Right kidney (tissue), 9 donors: ENCODE measurements at places on chromosomes 3 and 15.

DNA sequence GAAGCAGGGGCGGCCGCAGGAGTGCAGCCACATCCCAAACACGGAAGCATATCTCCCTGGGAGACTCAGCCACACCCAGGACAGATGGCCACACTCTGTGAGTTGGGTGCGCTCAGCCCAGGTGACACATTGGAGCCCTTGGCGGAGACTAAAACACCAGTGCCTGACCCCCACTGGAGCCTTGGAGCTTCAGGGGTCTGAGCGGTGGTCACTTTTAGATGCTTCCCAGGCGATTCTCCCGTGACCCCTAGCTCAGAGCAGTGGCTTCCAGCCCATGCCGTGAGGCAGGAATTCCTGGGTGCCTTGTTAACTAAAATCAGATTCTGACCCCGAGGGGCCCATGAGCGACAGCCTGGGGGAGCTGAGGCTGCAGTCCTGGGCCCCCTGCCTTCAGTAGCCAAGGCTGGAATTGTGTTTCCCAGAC, 54.5 kb downstream of the PLXNA1 start:
- no peak for DNase-seq

GRCh38 chr15:58463815-58464650, 32.2 kb downstream of the LIPC start:
- DNase-seq: no peak

GRCh38 chr3:80384811-80385210, 617.0 kb upstream of the ROBO1 start:
- DNase-seq: no peak

- no peak for DNase-seq
Observed at GRCh38 chr15:73515527-73515926, 72.6 kb downstream of the REC114 start.

DNA sequence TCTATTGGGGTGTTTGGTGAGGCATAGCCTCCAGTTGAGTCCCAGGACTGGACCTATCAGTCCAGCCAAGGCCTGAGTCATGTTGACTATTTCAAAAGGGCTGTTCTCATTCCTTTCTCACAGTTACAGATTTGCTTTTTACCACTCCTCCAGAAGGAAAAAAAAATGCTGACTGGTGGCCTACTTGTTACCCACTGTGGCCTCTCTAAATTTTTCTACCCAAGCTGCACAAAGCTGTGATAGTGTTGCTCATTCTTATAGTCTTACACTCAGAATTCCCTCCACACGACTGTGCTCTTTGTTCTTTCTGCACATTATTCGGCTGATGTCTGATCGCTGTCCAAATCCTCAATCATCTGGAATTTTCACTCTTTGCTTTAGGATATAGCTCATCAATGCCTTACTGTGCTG, 1142.2 kb downstream of the IGSF11 start:
- no peak for DNase-seq

DNA sequence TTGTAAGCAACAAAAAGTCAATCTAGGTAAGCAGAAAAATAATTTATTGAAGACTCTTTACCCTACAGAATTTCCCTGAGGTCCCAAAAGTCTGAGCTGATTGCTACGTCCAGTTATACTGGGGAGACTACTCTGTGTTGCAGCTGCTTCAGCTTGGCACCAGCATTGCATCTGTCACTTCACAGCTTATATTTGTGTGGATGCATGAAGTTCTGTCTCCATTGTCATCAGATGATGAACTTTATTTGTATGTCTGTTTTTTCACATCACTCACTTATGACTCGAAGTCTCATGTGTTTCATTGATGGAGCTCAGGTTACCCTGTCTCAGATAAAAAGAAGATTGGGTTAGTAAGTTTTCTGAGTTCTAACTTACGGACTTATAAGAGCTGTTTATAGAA, 75.3 kb upstream of the LRRFIP2 start:
- DNase-seq: no peak

GRCh38 chr3:152742368-152743347, 92.3 kb upstream of the P2RY1 start:
- no peak for DNase-seq

DNA sequence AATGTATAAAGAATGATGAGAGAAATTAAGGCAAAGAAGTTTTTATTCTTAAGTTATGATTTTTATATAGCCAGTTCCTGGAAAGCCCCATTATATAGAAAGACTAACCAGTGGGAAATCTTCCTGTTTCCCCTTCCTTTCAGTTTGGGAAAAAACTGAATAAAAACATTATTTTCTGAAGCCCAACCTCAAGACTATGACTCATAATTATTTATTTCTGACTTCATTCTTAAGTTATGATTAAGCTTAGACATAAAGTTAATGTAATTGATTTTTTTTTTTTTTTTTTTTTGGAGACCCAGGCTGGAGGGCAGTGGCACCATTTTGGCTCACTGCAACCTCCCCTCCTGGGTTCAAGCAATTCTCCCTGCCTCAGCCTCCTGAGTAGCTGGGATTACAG, 55.8 kb downstream of the TRPC1 start:
- DNase-seq: no peak

DNA sequence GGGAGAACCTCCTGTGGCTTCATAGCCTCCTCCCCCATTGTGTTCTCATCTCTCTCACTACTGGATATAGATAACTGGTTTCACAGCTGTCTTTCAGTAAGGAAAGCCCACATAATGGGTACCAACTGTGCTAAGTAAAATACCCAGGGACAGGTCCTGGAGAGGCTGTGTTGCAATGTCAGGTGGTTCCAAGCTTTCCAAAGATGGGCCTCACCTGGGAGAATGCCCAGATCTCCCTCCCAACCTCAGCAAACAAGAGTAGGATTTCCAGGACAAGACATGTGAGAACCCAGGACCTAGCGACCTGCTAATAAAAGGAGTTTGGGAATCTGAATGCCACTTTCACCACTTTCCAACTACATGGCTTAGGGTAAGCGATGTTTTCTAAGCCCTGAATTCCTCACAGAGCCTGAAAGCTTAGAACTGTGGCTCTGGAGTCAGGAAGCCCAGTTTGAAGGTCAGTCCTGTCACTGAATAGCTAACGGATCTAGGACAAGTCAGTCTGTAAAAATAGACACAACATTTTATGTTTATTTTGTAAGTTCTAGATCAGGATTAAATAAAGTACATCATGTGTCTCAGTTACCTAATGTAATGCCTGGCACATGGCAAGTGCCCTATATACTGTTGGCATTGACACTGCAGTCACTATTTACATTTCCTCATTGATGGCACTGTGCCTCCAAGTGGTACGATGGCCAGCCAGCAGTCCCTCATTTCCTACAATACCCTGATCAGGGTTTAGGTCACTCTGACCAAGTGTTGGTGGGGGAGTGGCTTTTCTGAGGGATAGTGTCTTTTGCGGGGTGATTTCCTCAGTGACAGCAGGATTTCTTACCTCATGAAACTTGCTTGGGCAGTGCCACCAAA, 11.9 kb downstream of the CERS3 start:
- DNase-seq: no peak

- DNase-seq: no peak
Observed at GRCh38 chr3:47008234-47008796, 28.8 kb downstream of the NBEAL2 start.

DNA sequence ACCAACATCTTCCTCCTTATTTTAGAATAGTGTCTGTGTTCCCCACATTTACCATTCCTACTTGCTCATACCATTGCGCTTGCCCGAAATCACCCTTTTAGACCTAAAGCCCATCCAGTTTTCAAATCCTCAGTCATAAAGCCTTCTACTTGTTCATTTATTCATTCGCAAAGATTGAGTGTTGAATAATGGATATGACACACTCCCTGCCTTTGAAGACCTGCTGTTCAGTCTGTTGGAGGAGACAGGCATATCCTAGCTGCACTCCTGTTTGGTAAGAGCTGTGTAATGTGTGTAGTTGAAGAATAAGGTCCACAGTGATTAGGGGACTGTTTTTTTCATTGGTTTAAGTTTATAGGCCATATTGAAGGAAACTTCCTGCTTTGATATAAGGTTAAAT, 1.7 kb downstream of the CNOT10 start:
- no peak for DNase-seq

GRCh38 chr3:123722456-123722855, 137.6 kb upstream of the HACD2 start:
- DNase-seq: no peak

DNA sequence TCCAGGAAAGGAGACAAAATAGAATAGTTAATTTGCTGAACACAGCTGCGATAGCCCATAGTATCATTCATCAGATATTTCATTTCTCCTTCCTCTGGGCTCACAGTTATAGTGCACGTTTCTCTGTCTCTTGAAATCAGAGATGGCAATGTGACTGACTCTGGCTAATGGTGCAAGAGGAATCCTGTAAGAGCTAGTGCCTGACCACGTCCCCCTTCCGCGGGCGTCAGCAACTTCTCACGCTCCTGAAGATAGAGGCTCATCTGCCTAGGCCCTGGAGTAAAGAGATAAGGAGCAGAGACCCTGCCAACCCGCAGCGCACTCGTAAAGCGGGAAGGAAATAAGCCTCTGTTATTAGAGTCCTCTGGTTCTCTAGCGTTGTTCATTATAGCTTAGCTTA, 391.8 kb downstream of the VPS13C start:
- no peak for DNase-seq

- no peak for DNase-seq
Observed at GRCh38 chr15:95401587-95401986, 928.9 kb upstream of the NR2F2 start.

DNA sequence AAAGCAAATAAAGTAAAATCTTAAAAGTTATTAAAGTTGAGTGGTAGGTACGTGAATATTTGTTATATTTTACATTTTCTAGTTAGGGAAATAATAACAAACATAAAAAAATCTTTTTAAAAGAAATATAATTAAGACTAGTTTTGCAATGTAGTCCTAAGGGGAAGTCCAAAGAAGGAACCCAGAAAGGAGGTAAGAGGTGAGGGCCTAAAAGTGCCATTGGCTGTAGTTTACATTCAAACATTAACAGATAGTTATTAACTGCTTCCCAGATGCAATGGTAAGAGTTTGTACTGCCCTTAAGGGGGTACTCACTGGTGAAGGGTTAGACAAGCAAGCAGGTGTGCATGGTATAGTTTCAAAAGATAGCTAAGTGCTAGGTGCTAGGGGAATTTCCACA, 79.2 kb downstream of the B3GALNT1 start:
- DNase-seq: no peak

GRCh38 chr3:65948841-65949573, 89.7 kb downstream of the MAGI1 start:
- no peak for DNase-seq

- peak; percentile 58 for DNase-seq
Observed at GRCh38 chr15:66704019-66704802, 2.2 kb downstream of the SMAD6 start.

DNA sequence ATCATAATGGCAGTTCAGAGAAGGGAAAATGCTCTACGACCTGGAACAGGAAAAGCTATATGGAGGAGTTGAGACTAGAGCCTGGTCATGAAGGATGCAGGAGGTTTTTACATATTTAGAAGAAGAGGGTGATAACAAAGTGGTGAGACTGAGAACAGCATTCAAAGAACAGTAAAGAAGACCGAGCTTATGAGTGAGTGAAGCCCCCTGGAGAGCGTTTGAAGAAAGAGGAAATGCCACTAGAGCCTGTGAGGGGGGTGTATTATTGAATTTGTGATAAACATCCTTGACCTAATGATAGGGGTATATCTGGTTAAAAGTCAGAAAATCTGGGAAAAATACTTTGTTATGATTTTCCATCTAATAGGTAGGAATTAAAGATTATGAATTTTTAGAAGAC, 4.2 kb downstream of the PARP9 start:
- no peak for DNase-seq

- no peak for DNase-seq
Observed at GRCh38 chr3:179174898-179175297, 26.7 kb downstream of the PIK3CA start.

GRCh38 chr3:186360779-186361178, 1.3 kb downstream of the DGKG start:
- peak; percentile 32 for DNase-seq

GRCh38 chr3:197368821-197369220, 70.4 kb upstream of the DLG1 start:
- DNase-seq: no peak

DNA sequence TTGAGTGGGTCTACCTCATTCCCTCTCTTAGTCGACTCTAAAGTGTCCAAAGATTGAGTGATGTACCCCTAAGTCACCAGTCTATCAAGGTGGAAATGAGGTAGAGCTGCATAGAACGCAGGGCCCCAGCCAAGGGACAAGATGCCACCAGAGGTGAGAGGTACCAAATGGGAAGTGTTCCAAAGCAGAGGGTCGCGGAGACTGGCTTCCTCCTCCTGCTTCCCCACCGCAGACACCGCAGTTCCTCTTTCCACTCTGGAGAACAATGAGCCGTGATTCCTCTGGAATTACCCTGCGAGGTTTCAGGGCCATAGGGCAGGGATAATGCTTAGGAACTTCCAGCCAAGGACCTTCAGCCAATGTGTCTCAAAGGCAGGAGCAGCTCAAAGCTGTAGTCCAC, 55.8 kb downstream of the DAPK2 start:
- DNase-seq: no peak

DNA sequence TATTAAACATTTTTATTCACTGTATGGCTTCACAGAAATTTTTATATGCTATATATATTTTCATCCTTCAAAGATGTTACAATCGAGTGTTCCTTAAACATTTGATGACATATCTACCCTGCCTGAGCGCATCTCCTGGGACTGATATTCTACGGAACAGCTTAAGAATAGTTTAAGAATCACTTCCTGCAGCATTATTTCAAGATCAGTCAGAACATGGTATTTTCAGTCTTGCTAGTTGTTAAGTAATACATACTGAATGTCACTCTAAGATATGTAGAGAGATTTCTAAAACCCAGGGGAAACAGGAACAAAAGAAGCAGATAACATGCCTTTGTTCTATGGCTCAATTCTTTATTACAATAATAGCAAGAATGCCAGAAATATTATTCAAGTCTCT, 8.7 kb downstream of the COL8A1 start:
- DNase-seq: no peak

GRCh38 chr15:61201322-61201721, 27.8 kb downstream of the RORA start:
- DNase-seq: no peak

- no peak for DNase-seq
Observed at GRCh38 chr15:77514641-77515402, 94.1 kb downstream of the HMG20A start.

- DNase-seq: no peak
Observed at GRCh38 chr3:164186095-164186494, 892.2 kb downstream of the SI start.

DNA sequence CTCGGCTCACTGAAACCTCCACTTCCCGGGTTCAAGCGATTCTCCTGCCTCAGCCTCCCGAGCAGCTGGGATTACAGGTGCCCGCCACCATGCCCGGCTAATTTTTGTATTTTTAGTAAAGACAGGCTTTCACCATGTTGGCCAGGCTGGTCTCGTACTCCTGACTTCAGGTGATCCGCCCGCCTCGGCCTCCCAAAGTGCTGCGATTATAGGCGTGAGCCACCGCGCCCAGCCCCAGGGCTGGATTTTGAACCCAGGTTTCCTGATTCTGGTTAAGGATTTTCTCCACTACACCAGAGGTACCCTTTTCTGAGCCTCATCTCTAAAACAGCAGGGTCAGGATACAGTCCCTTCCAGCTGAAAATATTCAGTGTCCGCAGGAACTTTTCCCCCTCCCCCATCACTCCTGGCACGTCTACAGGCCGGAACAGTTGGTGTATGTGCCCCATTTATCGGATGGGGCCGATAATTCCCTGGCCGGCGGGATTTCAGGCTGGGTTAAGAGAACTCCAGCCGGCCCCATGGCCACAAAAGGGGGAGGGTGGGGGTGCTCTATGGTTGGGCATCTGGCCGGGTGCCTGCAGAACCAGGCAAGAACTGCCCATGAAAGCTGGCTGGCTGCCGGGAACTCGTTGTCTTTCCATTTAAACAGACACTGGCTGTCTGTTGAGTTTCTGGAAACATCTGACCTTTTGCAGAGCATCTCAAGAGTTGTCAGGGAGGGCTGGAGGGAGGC, 26.8 kb upstream of the SEMA4B start:
- peak; percentile 50 for DNase-seq

- DNase-seq: no peak
Observed at GRCh38 chr15:100635406-100636071, 33.1 kb downstream of the ASB7 start.
